Esophagus squamous epithelium (tissue), 5 donors: ENCODE measurements at places on chromosomes 5 and 9.

DNA sequence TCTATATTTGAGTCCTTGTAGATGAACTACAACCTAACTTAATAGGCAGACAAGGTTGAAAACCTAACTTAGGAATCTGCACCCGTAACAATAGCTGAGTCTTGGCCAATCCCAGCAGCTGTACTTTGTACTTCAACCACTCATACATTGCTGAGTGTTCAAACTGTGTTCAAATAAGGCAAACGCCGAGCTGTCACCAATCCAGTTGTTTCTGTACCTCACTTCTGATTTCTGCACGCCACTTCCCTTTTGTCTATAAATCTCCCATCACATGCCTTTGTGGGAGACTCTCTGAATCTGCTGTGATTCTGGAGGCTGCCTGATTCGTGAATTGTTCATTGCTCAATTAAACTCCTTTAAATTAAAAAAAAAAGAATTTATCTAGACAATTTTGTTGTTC, 167.8 kb upstream of the TUT7 start:
- DNase-seq: no peak

DNA sequence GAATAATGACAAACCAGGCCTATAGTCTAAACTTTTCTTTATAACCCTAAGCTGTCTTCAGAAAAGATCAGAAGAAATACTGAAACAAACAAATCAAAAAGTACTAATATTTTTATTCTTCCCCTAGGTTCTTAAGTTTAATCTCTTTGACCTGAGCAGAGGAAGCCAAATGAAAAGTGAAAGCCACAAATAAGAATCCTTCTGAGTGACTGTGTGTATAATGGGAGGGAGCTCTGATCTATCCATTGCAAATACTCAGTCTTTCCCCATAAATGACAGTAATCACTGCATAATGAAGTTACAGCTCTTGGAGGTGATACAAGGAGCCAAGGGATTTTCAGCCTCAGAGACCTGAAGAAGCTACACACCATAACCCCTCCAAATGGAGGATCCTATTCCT, 126.9 kb upstream of the ATP10B start:
- no peak for DNase-seq

DNA sequence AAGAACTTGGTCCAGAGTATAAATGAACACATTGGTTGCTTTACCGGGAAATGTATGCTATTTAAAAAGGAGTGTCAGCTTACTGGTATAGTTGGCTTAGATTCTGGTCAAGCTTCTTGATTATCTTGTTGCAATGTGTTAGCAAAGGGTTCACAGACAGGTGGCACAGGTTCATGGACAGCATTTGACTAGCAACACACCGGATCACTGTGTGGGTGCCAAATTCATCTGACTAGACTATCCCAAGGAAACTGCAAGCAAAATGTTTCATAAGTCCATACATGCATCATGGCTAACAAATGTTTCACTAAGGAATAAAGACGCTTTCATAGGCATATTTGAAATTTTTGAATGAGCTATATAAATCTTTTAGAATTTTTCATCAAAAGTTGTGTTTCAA, 274.1 kb downstream of the PLK2 start:
- no peak for DNase-seq

DNA sequence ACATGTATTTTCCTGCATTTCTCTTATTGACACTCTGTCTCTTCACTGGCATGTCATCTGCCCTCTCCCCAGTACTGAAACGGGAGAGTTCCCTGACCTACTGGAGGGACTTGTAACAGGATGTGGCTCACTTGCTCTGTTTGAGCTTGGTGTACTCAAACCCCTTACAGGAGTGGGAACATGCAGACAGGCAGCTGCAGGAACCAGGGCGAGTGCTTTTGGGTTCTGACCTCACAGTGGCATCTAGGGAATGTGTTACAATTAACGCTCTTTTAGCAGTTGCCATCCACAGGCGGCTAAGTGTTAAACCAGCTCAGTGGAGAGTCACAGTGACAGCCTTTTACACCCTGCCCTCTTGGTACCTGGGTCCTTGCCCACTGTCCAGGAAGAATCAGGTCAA, 300.3 kb upstream of the GRAMD2B start:
- no peak for DNase-seq

- no peak for DNase-seq
Observed at GRCh38 chr9:81122749-81123148, 566.6 kb downstream of the TLE1 start.

DNA sequence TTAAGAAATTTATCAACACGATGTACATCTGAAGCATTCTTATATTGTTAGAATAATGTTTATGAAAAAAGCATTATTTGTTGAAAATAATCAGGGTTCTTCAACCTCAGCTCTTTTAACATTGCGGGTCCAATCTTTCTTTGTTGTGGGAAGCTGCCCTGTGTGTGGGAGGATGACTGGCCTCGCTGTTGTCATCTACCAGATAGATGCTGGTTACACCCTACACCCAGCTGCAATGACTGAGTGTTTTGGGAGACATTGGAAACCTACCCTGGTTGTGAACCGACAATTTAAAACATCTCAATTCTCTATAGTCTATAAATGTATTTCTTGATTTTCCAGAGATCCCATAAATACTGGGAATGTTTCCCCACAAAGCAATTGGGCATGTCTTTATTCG, 794.2 kb upstream of the CDH10 start:
- no peak for DNase-seq

DNA sequence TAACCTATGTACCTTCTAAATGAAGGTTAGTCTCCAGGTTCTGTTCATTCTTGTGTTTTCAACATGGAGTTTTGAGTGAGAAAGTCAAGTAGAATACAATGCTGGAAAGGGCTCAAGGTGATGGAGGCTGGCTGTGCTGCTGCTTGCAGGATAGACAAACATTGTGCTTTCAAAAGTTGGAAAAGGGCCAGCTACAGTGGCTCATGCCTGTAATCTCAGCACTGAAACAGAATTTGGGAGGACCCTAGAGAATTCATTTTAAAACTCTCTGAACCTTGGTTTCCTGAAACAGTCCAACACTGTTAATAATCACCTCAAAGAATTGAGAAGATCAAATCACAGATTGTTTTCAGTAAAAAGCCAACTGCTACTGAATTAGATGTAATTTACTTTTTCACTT, 15.4 kb upstream of the IARS1 start:
- no peak for DNase-seq

GRCh38 chr5:150779397-150780186, 1.0 kb downstream of the SMIM3 start:
- no peak for DNase-seq

DNA sequence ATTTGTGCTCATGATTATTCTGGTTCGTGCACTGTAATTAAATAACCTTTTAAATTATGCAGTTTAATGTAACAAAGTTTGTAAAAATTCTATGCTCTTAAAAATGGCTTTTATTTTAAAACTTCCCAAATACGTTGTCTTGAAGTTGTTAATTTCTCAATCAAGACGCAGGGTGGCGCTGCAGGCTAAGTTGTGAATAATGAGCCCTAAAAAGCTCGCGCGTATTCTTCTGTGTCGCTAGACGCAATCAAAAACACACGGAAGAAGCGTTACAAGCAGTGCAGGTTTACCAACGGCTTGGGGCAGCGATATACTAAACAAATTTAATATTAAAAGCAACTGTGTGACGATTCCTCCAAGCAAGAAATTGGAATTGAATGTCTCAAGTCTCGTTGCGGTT, at the start of gene PCDHB4:
TSS of gene PCDHB4 (plus strand) at position 256 of the 400 bp plus-strand sequence. CDS start 181 bp downstream, outside the sequence.
- DNase-seq: no peak

DNA sequence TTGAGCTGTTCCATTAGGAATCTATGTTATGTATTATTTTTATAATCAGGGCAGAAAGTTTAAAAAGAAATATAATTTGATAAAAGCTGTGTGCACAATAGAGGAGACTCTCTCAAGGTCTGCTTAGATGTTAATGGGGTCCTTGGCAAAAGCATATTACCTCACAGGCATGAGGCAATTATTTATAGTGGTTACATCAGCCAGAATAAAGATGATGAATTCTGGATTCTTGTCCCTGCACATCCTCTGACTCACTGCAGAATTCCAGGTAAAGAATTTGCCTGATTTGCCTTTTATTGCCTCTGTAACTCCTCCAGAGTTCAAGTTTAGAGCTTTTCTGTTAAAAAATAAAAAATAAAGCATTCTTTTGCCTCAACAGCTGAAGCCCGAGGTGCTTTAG, 253.6 kb downstream of the MAST4 start:
- no peak for DNase-seq

DNA sequence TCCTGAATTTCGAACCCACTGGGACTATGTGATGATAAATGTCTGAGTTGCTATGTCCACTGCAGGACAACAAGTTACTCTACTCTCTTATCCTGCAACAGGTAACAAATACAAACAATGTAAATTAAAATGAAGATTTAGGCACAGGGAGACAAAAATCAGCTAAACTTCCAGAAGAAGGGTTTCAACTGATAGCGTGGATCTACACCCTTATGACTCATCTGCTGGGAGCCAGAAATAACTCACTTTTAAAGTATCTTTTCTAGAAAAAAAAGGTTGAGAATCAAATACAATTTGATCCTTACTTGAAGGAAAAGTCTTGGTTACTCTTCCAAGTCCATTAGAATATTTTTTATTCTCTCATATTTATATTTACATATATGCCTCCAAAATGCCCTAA, 21.4 kb downstream of the PJA2 start:
- DNase-seq: no peak

GRCh38 chr9:91991721-91992341, 41.8 kb upstream of the ROR2 start:
- DNase-seq: no peak

GRCh38 chr9:18493451-18493993, 19.6 kb downstream of the ADAMTSL1 start:
- no peak for DNase-seq

GRCh38 chr9:105921057-105921726, 226.9 kb downstream of the TMEM38B start:
- no peak for DNase-seq

DNA sequence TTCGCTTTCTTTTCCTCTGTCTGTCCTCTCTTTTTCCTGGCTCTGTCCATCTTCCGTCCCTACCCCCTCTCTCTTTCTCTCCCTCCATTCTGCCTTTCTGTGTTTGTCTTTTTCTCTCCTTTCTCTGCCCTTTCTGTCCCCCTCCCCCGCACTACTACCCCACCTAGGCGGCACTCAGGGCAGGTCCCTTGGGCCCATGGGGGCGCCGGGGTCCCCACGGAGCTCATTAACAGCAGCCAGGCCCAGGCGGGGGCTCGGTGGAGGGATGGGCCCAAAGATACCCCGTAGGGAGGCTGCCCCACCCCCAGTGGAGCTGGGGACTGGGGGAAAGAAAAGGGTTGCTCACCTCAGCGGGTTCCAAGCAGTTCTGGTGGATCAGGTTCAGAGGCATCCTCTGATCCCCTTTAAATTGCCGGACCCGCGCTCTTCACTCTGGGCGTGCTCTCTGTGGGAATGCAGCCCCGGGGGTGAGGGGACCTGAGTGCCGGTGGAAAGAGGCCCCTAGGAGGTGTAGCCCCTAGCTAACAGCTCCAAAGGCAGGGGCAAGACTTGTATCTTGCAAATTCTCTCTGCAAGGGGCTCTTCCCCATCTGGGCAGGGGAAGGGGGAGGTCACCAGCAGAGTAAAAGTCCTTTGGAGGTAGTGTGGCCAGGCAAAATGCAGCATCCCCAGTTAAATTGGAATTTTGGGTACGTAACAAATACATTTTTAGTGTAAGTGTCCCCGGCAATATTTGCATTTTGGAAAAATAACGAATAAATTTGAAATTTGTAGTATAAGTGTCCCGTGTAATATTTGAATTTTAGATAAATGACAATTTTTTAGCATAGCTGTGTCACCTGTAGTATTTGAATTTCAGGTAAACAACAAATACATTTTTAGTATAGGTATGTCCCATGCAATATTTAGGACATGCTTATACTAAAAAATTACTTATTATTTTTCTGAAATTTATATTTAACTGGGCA, 7.4 kb downstream of the LHX2 start:
- no peak for DNase-seq

DNA sequence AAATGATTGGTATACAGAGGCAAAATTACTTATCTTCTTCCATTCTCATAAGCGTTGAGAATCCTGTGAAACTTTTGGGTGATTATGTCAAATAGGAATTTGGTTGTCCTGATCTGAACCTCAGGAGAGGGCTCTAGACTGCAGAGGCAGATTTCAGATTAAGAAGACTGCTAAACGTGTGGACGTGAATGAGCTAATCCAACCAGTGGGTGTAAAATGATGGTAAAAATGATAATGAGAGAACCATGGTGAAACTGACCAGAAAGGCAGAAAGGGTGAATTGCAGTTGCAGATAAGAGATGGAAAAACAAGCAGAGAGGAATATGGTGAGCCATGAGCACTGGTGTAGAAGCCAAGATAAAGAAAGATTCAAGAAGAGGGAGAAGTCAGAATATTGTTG, 1200.2 kb upstream of the CDH6 start:
- DNase-seq: no peak

DNA sequence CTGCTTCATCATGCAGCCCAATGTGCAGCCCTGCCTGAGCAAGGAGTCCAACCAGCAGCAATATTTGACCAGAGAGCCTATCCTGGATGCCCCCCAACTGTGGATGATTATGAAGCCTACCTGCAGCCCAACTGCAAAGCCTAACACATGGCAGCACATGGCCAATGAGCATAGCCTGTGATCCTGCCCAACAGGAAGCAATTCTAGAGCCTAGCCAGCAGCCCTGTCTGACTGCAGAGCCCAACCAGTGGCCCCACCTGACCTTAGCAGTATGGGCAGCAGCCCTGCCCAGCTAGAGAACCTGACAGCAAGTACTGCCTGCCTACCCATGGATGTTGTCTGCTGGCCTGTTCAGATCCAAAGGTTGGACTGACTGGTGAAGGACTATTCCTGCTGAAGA, 97.3 kb upstream of the SH3GL2 start:
- no peak for DNase-seq

- no peak for DNase-seq
Observed at GRCh38 chr9:29830821-29831220, 2257.5 kb upstream of the C9orf72 start.

GRCh38 chr9:135857843-135858242, 49.5 kb downstream of the CAMSAP1 start:
- no peak for DNase-seq

GRCh38 chr5:140041099-140041491, 2.0 kb downstream of the NRG2 start:
- DNase-seq: no peak

DNA sequence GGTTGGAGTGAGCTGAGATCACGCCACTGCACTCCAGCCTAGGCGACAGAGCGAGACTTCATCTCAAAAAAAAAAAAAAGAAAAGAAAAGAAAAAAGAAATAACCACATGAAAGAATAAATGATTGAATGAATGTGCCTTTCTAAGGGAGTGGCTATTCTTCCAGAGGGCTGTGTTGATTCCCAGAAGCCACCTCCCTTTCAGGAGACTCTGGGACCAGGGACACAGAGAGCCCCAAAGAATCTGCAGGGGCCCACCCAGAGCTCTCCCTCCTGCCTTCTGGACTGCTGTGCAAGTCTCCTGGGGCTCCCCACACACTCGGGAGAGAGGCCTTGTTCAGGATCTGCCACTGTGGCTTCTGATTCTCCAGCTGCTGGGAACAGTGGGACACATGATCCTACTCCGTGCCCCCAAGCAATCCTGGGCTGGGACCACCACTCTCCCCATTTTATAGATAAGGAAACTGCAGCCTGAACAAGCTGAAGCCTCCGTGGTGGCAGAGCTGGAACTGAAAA, 23.6 kb downstream of the CAMK2A start:
- no peak for DNase-seq
